ENCODE measurements at places on chromosomes 12 and 14. TPM values are rescaled to one million over a fixed set of nuclear protein-coding genes. Genes with fewer than 3 reads are reported as not detected.

POLE2 gene
- 1.6 TPM for total RNA-seq

KRT8 gene
- not detected for total RNA-seq

GRCh38 chr14:98633380-98633779, 638.6 kb downstream of the BCL11B start:
- no peaks in the 10 kb centered on the region for H3K27me3 ChIP-seq
- H3K4me3 ChIP-seq, result no peak overlapping the region
- H3K27ac ChIP-seq, result no peak overlapping the region
- DNase-seq, result no peak

BDKRB1 gene
- total RNA-seq, result not detected

SLC15A4 gene
- total RNA-seq, result 12.4 TPM

DNA sequence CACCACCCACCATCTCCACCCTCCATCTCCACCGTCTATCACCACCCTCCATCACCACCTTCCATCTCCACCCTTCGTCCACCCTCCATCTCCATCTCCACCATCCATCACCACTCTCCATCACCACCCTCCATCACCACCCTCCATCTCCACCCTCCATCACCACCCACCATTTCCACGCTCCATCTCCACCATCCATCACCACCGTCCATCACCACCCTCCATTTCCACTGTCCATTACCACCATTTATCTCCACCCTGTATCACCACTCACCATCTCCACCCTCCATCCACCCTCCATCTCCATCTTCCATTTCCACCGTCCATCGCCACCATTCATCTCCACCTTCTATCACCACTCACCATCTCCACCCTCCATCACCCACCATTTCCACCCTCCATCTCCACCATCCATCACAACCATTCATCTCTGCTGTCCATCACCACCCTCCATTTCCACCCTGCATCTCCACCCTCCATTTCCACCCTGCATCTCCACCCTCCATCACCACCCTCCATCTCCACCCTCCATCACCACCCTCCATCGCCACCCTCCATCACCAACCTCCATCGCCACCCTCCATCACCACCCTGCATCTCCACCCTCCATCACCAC, 6.1 kb upstream of the CEP170B start:
- no peaks in the 10 kb centered on the region for H3K36me3 ChIP-seq
- H3K4me1 ChIP-seq, result no peaks in the 10 kb centered on the region
- DNase-seq, result no peak
- H3K4me3 ChIP-seq, result no peak overlapping the region
- H3K27ac ChIP-seq, result no peak overlapping the region

GRCh38 chr12:96233939-96234461, 39.8 kb downstream of the ELK3 start:
- H3K27ac ChIP-seq, result no peak overlapping the region
- DNase-seq, result no peak

KLHL33 gene
- 0.72 TPM for total RNA-seq

DNA sequence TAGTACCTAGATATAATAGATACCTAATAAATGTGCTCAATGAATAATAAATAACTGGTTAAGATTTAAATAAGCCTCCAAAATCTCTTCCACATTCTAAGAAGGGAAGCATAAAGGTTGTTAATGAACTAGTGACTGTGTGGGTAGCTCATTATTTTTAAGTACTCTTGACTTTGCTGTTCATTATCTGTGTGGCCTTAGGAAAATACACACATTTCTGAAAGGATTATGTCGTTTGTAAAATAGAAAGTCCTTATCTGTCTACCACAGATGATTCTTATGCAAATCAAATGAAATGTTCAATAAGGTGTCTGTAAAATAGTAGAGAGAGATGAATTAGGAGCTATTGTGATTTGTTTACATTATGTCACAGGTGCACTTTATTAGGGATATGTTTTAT, 119.5 kb downstream of the LRRK2 start:
- H3K27ac ChIP-seq, result no peak overlapping the region
- H3K4me1 ChIP-seq, result no peaks in the 10 kb centered on the region
- H3K4me3 ChIP-seq, result no peak overlapping the region
- no peaks in the 10 kb centered on the region for H3K36me3 ChIP-seq
- no peaks in the 10 kb centered on the region for H3K27me3 ChIP-seq

DNA sequence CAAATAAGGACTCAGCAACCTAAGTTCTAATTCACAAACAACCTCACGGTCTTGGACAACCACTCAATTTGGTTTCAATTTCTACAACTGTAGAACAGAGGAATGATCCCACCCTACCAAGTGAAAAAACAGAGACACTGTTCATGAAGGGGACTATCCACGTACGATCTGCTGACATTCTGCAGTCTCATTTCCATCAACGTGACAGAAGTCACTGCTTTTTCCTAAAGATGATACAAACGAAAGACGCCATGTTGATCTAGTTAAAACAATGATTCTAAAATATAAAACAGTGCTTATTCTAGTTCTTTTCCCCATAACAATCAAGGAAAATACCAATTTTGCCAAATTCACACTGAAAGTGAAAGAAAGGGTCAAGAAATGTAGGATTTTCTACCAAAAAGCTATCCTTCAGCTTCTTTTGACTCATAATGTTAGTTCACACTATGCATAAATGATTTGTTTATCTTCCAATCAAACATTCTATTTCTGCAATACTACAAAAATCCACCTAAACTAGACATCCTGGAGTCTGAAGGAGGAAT, 38.1 kb downstream of the CORO1C start:
- H3K36me3 ChIP-seq, result no peaks in the 10 kb centered on the region
- H3K27me3 ChIP-seq, result no peaks in the 10 kb centered on the region
- DNase-seq, result no peak
- H3K27ac ChIP-seq, result no peak overlapping the region
- no peak overlapping the region for H3K4me3 ChIP-seq

- H3K36me3 ChIP-seq, result no peaks in the 10 kb centered on the region
- H3K27me3 ChIP-seq, result no peaks in the 10 kb centered on the region
- no peak overlapping the region for H3K4me3 ChIP-seq
Observed at GRCh38 chr12:80196419-80196818, 97.1 kb downstream of the OTOGL start.

DNA sequence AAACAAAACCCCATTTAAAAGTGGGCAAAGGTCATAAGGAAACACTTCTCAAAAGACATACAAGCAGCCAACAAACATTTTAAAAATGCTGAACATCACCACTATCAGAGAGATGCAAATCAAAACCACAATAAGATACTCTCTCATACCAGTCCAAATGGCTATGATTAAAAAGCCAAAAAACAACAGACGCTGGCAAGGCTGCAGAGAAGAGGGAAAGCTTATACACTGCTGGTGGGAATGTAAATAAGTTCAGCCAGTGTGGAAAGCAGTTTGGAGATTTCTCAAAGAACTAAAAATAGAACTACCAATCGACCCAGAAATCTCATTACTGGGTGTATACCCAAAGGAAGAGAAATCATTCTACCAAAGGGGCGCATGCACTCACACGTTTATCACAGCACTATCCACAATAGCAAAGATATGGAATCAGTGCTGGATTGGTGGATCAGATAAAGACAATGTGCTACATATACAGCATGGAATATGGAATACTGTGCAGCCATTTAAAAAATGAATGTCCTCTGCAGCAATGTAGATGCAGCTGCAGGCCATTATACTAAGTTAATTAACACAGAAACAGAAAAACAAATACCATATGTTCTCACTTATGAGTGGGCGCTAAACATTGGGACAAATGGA, 102.1 kb upstream of the DAAM1 start:
- DNase-seq, result no peak
- no peaks in the 10 kb centered on the region for H3K27me3 ChIP-seq
- no peak overlapping the region for H3K4me3 ChIP-seq

DNA sequence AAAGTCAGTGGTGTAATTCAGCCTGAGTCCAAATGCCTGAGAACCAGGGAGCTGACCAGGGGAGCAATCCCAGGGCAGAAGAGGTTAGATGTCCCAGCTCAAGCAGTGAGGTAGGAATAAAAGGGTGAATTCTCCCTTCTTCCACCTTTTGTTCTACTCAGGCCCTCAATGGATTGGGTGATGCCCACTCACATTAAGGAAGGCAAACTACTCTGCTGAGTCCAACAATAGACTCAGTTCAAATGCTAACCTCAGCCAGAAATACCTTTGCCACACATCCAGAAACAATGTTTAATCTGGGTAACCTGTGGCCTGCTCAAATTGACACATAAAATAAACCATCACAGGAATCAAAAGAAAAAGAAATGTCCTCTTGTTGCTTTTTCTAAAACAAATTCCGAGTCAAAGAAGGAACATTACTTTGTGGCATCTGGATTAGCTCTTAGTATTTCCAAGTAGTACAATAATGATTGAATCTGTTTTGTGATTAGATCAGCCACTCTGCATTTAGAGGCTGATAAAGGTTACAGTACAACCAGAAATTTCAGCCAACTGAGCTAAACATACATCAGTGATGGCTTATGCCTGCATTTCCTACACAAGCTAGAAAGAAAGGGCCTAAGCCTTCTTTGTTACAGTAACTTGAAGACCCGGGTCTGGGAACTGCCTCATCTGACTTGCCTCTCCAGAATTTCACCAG, 43.6 kb upstream of the TRIM9 start:
- DNase-seq, result no peak
- H3K27ac ChIP-seq, result no peak overlapping the region
- no peaks in the 10 kb centered on the region for H3K27me3 ChIP-seq
- no peak overlapping the region for H3K4me3 ChIP-seq

HIGD1C gene
- not detected for total RNA-seq

DNA sequence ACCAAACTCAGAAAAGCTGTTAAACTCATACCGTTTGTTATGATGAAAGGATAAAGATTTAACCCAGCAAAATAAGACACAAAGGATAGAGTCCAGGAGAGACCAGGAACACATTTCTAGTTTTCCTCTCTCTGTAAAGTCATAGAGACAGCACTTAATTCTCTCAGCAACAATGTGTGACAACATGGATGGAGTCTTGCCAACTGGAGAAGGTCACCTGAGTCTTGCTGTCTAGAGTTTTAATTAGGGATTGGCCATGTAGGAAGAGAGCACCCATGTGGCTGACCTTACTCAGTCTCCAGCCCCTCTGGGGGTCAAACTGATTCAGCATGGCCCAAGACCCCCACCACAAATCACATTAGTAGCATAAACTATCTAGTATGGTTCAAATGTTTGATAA, 151.0 kb upstream of the ATF7IP start:
- no peaks in the 10 kb centered on the region for H3K27me3 ChIP-seq
- no peaks in the 10 kb centered on the region for H3K36me3 ChIP-seq
- peaks cover 4% of the 10 kb centered on the region for H3K4me1 ChIP-seq
- no peak overlapping the region for H3K4me3 ChIP-seq
- no peak for DNase-seq

GLIPR1L2 gene
- total RNA-seq, result 0.27 TPM

- no peaks in the 10 kb centered on the region for H3K27me3 ChIP-seq
- no peak overlapping the region for H3K27ac ChIP-seq
- no peaks in the 10 kb centered on the region for H3K36me3 ChIP-seq
Observed at GRCh38 chr12:69524755-69525469, 54.7 kb downstream of the FRS2 start.

DNA sequence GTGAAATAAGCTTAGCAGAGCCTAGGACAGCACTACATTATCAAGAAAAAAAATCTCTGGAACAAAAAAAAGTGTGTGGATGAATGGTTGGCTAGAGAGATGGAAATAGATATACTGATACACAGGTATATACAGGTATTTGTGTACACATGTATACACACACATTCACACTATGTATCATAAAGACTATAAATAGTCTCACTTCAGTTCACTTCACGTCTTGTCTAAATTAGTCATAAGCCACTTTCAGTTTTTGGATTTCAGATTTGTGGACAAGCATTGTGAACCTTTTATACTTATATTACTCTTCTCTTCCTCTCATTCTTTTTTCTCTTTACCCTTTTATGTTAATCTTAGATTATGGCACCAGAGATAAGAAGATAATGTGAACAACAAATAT, 41.8 kb upstream of the SLC6A15 start:
- no peaks in the 10 kb centered on the region for H3K36me3 ChIP-seq
- no peak overlapping the region for H3K4me3 ChIP-seq
- no peak for DNase-seq
- no peaks in the 10 kb centered on the region for H3K4me1 ChIP-seq
- no peaks in the 10 kb centered on the region for H3K27me3 ChIP-seq

- H3K27ac ChIP-seq, result no peak overlapping the region
- H3K27me3 ChIP-seq, result no peaks in the 10 kb centered on the region
- H3K4me3 ChIP-seq, result no peak overlapping the region
- H3K36me3 ChIP-seq, result peaks cover 3% of the 10 kb centered on the region
- DNase-seq, result no peak
Observed at GRCh38 chr14:90986510-90986909, 73.9 kb downstream of the RPS6KA5 start.

All from CD4-positive, CD25-positive, alpha-beta regulatory T cell (primary cell).